ENCODE measurements at places on chromosomes 11 and 22.

DNA sequence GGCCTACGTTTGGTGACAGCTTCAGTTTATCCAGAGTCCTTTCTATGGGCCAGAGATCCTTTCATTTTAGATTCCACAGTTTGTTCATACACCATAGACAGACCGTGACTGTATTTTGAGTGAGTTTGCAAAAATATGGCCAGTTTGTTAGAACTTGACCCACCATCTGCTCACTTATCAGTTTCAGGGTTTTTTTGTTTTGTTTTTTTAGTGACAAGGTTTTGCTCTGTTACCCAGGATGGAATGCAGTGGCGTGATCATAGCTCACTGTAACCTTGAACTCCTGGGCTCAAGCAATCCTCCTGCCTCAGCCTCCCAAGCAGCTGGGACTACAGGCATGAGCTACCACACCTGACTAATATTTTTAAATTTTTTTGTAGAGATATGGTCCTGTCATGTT lies 9.1 kb upstream of the CKAP5 start:
- DNase-seq, result no peak

GRCh38 chr11:107203656-107204055 lies 185.4 kb upstream of the GUCY1A2 start:
- no peak for DNase-seq

DNA sequence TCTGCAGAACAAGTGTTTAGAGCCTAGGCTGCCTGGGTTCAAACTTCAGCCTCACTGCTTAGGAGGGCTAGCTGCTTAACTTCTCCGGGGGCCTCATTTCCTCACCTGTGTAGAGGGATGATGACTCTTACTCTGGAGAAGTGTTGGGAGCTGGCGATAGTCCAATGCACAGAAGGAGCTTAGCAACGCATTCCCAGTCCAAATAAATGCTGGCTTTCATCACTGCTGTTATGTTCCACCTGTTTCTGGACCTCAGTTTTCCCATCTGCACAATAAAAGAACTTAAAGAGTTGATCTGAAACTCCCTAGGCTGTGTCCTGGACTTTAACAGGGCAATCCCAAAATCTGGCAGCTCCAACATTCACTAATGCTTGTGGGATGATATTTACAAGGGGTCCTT lies 337.8 kb downstream of the MIAT start:
- no peak for DNase-seq

- no peak for DNase-seq
Measured at GRCh38 chr11:73017024-73017751, 124.9 kb downstream of the FCHSD2 start.

- no peak for DNase-seq
Measured at GRCh38 chr11:67044496-67044895, 12.2 kb upstream of the RHOD start.

GRCh38 chr11:95999711-96000406 lies 76.0 kb upstream of the MTMR2 start:
- DNase-seq, result no peak

DNA sequence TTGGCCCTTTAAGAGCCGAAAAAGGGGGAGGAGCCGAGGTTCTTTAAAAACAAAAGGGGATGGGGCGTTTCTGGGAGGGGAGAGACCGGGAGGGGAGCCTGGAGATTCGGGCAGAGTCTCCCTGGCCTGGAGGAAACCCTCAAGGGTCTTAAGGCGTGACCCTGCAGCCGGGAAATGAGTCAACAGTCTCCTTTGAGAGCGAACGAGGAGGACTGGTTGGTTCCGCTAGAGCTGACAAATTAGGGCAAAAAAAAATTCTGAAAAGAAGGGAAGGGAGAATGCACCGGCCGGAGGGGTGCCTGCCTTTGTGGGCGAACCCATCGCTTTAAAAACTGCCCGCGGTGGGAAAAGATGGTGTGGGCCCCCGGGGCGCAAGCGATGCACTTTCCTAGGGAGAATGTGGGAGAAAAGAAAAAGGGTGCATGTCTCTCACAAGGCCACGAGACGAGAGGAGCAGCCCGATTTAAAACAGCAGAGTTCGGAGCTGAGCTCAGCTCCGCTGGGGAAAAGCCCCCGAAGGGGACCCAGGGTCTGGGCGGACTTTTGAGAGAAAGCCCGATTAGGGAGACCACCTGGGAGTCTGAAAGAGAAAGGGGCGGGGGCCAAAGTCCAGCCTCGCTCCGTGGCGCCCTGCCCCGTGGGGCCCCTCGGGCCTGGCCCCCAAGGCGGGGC lies 874 bp downstream of the ZFTA start:
- peak; percentile 24 for DNase-seq

DNA sequence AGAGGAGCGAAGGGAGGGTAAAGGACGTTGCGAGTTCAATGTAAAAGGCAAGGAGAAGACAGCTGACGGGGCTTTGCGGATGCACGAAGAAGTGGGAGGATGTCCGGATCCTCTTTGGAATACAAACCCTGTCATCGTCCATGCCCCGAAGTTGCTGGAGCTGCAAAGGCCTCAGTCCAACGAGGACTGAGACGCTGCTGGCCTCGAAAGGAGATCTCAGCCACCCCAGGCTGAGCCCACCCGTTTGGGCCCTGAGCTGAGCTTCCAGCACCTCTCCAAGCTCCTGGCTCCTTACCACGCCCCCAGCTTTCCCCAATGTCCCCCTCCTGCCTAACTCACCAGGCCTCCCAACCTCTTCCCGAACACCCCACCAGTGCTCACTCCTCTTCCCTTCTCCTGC lies 46.1 kb upstream of the PHF21B start:
- DNase-seq, result no peak

DNA sequence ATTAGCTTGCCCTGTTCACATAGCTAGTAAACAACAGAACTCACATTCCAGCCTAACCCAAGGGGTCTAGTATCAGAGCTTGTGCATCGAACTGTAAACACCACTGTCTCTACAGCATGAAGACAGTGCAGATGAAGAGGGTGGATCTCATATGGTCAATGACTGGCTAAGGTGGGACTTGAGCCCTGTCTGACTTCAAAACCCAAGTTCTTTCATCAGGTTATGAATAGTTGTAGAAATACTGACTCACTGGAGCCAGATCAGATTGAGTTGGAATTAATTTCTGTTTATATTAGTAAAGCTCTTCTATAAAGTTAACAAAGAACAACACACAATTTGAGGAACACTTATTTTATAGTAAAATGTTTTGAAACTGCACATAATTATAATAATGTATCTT lies 161.7 kb upstream of the ARHGAP20 start:
- DNase-seq, result no peak

- DNase-seq, result no peak
Measured at GRCh38 chr22:36702842-36703215, 723 bp downstream of the CACNG2 start.

- no peak for DNase-seq
Measured at GRCh38 chr11:100419518-100419917, 267.6 kb upstream of the ARHGAP42 start.

DNA sequence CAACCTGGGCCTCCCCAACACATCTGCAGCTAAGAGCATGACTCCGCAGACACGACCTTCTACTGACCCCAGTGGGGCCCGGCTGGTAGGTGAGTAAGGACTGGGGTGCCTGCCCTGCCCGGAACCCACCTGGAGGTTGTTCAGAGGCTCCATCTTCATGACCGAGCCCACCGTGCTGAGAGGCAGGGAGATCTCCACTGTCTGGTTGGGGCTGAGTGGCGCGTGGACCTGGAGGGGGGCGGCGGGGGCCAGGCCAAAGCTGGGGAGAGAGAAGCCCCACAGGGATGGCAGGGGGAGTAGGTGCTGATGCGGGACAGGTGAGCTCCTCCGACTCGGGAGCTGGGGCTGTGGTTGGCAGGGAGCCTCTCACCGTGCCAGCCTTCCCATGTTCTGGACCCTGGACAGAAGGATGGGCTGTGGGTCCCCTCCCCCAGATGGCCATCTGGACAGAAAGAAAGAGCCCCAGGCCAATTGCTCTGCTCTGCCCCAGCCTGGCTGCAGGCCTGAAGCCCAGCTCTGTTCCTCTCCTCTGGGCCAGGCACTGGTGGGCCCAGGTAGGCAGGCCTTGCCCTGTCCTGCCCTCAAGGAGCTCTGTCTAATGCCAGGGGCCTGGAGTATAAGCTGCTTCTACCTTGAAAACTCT lies 16.3 kb upstream of the RASL10A start:
- no peak for DNase-seq

- no peak for DNase-seq
Measured at GRCh38 chr11:14529951-14530350, 9.8 kb upstream of the PSMA1 start.

DNA sequence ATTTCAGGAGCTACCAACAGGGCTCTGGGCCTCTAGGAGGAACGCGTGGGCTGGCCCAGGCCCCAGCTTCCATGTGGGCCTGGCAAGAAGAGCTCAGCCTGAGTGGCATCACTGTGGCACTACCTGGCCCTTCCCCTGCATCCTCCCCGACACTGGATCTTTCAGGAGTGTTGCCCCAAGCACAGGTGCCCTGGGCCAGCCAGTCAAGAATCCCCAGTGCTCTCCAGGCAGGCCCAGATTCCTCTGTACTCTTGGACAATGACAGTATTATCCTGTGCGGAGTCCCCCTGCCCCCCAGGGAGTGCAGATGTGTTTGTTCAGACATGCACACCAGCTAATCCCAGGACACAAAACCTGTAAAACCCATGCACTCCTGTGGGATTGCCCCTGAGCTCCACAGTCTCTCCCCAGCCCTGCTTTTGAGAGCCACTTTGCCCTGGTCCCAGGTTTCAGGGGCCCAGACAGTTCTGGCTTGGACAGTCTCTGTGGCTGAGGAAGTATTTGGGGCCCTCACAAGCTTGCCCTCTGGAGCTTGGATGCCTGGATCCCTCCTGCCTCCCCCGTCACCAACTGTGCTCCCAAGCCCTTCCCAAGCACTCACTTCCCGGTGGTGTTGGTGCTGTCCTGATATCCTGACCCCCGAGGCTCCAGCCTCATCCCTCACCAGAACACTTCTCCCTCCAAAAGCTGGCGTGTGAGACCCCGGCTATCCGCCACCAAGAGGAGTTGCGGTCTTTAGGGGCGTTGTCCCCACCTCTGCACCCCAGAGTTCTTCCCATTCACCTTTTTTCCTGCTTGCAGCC lies 39.9 kb downstream of the KCNC1 start:
- DNase-seq, result no peak

DNA sequence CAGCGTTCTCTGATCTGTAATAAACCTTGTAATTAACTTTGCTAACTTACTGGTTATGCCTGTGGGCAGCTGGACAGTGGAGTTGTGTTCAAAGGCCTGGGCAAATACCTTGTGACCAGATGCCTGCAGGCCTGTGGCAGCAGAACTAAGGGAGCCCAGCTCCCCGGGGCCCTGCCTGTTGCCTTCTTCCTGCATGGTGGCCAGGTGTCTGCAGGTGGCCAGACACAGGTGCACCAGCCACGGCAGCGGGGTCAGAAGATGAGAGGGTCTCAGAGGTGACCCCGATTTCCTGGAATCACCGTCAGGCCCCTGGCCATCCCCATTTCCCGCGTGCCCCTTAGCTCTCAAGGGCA lies 127.2 kb downstream of the OSBP2 start:
- DNase-seq, result no peak

DNA sequence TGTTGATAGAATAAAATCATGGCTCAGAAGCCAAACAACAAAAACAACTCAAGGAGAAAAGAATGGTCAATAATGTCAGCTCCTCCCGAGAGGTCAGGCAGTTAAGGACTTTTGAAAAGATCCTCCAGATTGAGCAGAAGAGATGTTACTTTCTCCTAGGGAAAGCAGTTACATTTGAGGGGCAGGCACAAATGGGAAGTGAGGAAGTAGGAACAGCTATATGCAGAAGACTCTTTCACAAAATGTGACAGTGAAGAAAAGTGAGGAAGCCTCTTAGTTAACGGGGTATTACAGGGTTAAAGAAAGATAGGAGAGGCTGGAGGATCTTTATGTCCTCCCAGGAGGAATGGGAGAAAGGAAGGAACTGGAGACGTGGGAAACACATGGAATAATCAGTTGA lies 3.4 kb downstream of the DCHS1 start:
- no peak for DNase-seq

GRCh38 chr11:65274735-65275682 lies 13.2 kb downstream of the POLA2 start:
- peak; percentile 11 for DNase-seq

- peak; percentile 94 for DNase-seq
Measured at GRCh38 chr11:6612213-6613041, at the start of gene TAF10. TAF10 (minus strand) TSS chr11:6612216; CDS start chr11:6612189, 27 bp downstream.

- DNase-seq, result no peak
Measured at GRCh38 chr11:69123593-69124545, 31.9 kb upstream of the SMIM38 start.

GRCh38 chr22:48433647-48434046 lies 1394.0 kb downstream of the BRD1 start:
- DNase-seq, result no peak

GRCh38 chr11:100353083-100353482 lies 334.0 kb upstream of the ARHGAP42 start:
- no peak for DNase-seq

DNA sequence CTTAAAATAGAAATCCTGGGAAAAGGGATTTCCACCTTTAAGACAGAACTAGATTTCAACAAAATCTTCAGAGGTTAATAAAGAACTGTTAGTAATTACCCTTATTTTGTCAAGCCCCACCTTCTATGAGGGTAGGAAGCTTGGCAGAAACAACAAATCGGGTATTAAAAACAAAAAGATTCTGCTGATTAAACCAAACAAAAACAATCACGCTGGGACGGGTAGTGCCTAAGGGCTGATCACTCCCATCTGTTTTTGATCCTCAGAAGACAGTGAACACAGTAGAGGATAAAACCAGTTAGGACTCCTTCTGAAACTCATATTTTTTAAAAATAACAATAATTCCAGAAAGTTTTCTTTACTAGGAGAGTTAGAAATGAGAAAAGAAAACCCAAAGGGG lies 441.3 kb upstream of the API5 start:
- DNase-seq, result no peak

GRCh38 chr11:75745807-75746206 lies 22.8 kb upstream of the DGAT2 start:
- DNase-seq, result no peak

DNA sequence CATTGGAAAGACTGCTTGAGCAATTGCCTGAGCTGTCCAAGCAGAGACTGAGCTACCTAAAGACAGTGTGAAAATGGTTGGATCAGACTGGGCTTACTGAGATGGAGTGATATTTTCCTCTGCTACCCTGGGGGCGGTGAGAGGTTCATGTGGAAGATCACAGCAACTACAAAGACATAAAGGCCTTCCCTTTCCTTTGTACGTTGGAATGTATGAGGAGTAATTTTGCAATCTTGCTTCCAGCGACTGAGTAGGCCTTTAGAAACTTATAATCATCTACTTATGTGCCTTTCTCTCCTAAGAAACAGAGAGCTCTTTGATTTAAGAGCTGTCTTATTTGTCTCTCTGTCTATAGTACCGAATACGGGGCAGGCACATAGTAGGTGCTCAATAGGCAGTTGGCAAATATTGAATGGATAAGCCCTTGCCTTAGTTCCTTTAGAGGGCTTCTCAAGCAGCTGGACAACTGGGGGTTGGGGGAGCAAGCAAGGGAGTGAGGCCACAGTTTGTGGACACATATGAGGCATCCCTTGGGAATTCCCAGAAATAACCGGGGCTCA lies 2.4 kb upstream of the HEPACAM start:
- no peak for DNase-seq

Measured in activated CD4-positive, alpha-beta T cell treated with anti-CD3 and anti-CD28 coated beads, Interleukin-2, amount 50 U/mL, for 1 hour (primary cell).